ENCODE measurements at places on chromosomes 4 and X. TPM values are rescaled to one million over a fixed set of nuclear protein-coding genes. Genes with fewer than 3 reads are reported as not detected.
A peak's percentile ranks its signal among the peaks of the same experiment; 100 is the strongest.

The SH3RF1 gene
- total RNA-seq = 33.0 TPM

The FRG2 gene
- total RNA-seq = not detected

The SLC9B1 gene
- total RNA-seq = 0.29 TPM

The FAM13A gene
- total RNA-seq = 18.6 TPM

The ZNF732 gene
- 0.72 TPM for total RNA-seq

The PLP2 gene
- 21.0 TPM for total RNA-seq

The VCX gene
- not detected for total RNA-seq

The DUSP21 gene
- total RNA-seq = not detected

The LGI2 gene
- total RNA-seq = under 0.01 TPM

The GSX2 gene
- total RNA-seq = not detected

The BST1 gene
- 31.8 TPM for total RNA-seq

GRCh38 chr4:96228463-96228862 is 388.6 kb downstream of the PDHA2 start:
- no peaks in the 10 kb centered on the region for H3K36me3 ChIP-seq
- H3K4me1 ChIP-seq = no peaks in the 10 kb centered on the region
- H3K4me3 ChIP-seq = no peak overlapping the region
- no peak overlapping the region for H3K27ac ChIP-seq
- no peaks in the 10 kb centered on the region for H3K27me3 ChIP-seq

DNA sequence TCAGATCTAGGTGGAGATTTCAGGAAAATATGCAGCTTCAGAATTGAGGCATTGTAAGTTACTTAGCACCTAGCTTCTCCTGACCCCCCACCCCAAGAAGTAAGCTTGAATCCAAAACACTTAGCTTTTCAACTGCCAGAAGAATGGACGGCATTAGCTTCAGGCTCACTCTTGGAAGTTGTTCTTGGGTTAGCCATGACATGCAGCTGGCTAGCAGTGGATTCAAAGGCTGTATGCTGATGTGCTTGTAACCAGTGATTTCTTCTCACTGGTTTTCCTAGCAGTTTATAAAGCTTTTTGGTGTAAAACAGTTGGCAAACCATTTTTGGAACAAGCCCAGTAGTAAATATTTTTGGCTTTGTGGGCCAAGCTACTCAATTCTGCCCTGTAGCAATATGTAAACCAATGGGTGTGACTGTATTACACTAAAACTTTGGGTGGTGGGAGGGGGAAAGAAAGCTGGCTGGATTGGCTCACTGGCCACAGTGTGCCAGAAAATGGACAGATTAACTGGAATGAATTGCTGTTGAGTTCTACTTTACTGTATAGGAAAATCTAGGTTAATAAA is 85.6 kb downstream of the SHROOM2 start:
- H3K27me3 ChIP-seq = no peaks in the 10 kb centered on the region
- H3K27ac ChIP-seq = no peak overlapping the region
- no peak for DNase-seq
- H3K4me1 ChIP-seq = no peaks in the 10 kb centered on the region
- no peak overlapping the region for H3K4me3 ChIP-seq

GRCh38 chrX:38847206-38847902 is 46.1 kb downstream of the MID1IP1 start:
- H3K27me3 ChIP-seq = peaks cover 9% of the 10 kb centered on the region
- no peak for DNase-seq
- no peaks in the 10 kb centered on the region for H3K36me3 ChIP-seq
- no peak overlapping the region for H3K27ac ChIP-seq
- no peaks in the 10 kb centered on the region for H3K4me1 ChIP-seq
- no peak overlapping the region for H3K4me3 ChIP-seq

DNA sequence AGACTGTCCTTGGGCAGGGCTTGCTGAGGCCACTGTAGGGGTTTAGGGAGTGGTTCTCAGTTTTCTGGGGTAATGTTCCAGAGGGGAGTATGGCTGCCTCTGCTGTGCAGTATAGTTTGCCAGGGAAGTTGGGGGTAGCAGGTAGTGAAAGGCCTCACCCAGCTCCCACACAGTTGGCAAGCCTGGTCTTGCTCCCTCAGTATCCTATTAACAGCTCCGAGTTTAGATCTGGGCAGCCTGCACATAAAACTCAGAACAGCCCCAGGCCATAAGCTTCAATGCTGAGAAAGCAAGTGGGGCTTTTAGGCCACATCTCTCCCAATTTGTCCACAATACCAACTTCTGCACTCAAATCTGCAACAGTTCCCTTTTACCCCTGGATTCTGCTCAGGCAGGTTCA is 205.2 kb downstream of the GALNTL6 start:
- no peak for DNase-seq
- H3K27ac ChIP-seq = no peak overlapping the region
- no peaks in the 10 kb centered on the region for H3K4me1 ChIP-seq

GRCh38 chr4:184762100-184762499 is 28.2 kb upstream of the CENPU start:
- peaks cover 5% of the 10 kb centered on the region for H3K4me1 ChIP-seq
- no peak overlapping the region for H3K27ac ChIP-seq
- H3K36me3 ChIP-seq = peaks cover 17% of the 10 kb centered on the region

- peaks cover 19% of the 10 kb centered on the region for H3K36me3 ChIP-seq
- H3K4me1 ChIP-seq = no peaks in the 10 kb centered on the region
- H3K27me3 ChIP-seq = no peaks in the 10 kb centered on the region
These were observed 20.9 kb downstream of the NELFA start for GRCh38 chr4:1987721-1988326.

DNA sequence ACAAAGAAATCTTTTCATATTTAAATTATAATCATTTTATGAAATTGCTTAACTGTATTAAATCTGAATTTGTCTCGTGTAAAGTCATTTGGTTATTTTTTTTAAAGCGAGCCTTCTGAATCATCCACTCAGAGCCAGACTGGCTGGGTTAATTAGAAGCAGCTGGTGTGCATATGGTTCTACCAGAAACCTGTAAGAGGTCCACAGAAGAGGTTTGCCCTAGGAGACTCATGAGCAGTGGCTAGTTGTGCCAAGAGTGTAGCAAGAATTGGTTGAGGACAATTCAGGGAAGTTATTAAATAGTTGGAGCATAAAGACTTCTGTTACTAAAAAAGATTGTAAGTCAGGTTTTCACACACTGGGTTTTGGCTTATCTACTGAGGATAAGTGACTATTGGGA is 267.4 kb downstream of the IL1RAPL2 start:
- H3K27me3 ChIP-seq = no peaks in the 10 kb centered on the region
- H3K36me3 ChIP-seq = no peaks in the 10 kb centered on the region
- DNase-seq = peak; percentile 32
- H3K27ac ChIP-seq = no peak overlapping the region

- no peaks in the 10 kb centered on the region for H3K4me1 ChIP-seq
- no peaks in the 10 kb centered on the region for H3K36me3 ChIP-seq
- no peak overlapping the region for H3K27ac ChIP-seq
- H3K27me3 ChIP-seq = no peaks in the 10 kb centered on the region
- H3K4me3 ChIP-seq = no peak overlapping the region
- DNase-seq = no peak
These were observed 209.1 kb upstream of the ANXA10 start for GRCh38 chr4:167883266-167883665.

GRCh38 chrX:3346501-3347259 is at the start of gene MXRA5:
Gene MXRA5, minus strand, starts transcription at chrX:3346652. Its CDS starts 2,819 bp downstream, at chrX:3343833.
- H3K4me3 ChIP-seq = peak within 1 kb of the TSS; percentile 64
- peaks cover 18% of the 10 kb centered on the region for H3K27me3 ChIP-seq
- H3K36me3 ChIP-seq = no peaks in the 10 kb centered on the region

DNA sequence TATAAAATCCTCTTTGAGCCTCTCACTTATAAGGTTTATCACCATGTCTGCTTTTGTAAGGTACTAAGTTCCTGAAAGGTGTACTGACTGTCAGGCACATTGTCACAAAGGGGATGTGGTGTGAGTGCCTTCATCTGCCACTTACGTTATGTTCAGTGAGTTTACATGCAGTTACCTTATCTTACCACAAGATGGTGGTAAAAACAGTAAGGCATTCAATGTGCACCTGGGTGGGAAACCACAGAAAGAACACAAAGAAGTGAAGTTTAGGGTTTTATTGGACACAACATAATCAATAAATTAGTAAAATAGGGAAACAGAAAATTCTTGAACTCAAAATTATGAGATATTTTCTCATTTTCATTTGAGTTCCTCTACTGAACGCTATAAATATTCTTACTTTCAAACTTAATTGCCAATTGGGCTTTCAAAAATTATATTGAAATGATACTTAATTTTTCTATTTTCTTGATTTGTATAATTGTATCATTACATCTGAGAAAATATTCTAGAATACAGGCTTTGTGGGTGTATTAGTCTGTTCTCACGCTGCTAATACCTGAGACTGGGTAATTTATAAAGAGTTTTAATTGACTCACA is 650.8 kb downstream of the PCDH7 start:
- DNase-seq = no peak
- no peaks in the 10 kb centered on the region for H3K4me1 ChIP-seq
- H3K36me3 ChIP-seq = no peaks in the 10 kb centered on the region
- H3K27me3 ChIP-seq = no peaks in the 10 kb centered on the region

- no peaks in the 10 kb centered on the region for H3K36me3 ChIP-seq
- peak; percentile 11 for DNase-seq
- H3K4me1 ChIP-seq = no peaks in the 10 kb centered on the region
- no peak overlapping the region for H3K27ac ChIP-seq
These were observed 1642.3 kb downstream of the C4orf33 start for GRCh38 chr4:130738233-130738632.

DNA sequence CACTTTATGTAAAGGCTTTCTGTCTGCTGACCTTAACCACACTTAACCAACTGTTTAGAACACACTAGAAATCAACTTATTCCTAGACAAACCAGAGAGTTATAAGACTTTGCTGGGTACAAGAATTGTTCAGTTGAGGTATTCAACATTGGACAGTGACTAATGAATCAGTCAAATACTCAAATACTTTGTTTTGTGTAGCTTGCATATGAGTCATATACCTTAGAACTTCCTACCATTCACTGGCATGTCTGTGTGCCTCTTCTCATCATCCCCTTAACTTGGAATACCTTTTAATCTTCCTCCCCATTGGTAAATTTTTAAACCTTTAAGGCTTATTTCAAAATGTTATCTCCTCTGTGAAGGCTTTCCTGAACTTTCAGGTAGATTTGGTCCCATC is 708.8 kb upstream of the GRIA3 start:
- H3K4me3 ChIP-seq = no peak overlapping the region
- no peaks in the 10 kb centered on the region for H3K36me3 ChIP-seq
- no peaks in the 10 kb centered on the region for H3K27me3 ChIP-seq
- H3K4me1 ChIP-seq = no peaks in the 10 kb centered on the region
- no peak overlapping the region for H3K27ac ChIP-seq

DNA sequence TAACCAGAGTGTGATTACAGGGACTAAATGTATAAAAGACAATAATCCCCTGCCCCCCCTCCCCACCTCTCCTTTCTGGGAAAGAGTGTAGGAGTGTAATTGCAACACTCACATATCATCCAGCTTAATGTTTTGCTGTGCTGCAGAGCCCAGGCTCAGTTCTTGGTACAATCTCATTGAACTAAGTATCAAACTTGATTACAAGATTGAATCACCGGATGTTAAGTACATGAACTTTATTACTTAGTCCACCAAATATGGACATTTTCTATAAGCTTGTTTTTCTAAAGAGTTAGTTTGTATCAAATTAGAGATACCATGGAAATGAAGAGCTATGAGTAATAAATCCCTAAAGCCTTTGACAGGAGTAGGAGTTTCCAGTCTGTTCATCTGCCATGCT is 559.1 kb downstream of the ZNF674 start:
- H3K36me3 ChIP-seq = no peaks in the 10 kb centered on the region
- H3K4me3 ChIP-seq = no peak overlapping the region
- H3K27me3 ChIP-seq = no peaks in the 10 kb centered on the region
- no peak for DNase-seq

DNA sequence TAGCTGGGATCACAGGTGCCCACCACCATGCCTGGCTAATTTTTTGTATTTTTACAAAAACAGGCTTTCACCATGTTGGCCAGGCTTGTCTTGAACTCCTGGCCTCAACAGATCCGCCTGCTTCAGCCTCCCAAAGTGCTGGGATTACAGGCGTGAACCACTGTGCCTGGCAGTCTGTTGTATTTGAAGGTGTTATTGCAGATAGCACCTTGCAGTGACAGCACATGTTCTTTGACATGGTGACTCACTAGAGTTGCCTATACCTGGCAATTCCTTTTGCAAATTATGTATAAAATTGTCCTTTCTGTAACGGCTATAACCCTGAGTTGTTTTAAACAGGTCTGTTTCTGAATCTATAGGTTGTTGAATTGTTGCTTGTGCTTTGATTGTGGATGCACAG is 7.9 kb downstream of the OGT start:
- peaks cover 10% of the 10 kb centered on the region for H3K36me3 ChIP-seq
- H3K27ac ChIP-seq = peak overlapping the region; percentile 87
- H3K4me1 ChIP-seq = peaks cover 39% of the 10 kb centered on the region
- no peak for DNase-seq

DNA sequence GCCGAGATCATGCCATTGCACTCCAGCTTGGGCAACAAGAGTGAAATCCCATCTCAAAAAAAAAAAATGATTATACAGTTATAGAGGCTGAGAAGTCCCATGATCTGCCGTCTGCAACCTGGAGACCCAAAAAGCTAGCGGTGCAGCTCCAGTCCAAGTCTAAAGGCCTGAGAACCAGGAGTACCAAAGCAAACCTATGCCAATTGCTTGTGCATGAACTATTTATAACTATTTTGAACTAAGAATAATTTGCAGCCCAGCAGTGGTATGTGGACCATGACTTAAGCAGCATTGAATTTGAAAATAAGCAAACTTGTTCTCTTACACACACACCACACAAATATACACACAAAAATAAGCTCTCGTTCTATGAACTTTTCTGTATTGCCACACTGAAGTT is 51.8 kb downstream of the TASL start:
- H3K27me3 ChIP-seq = no peaks in the 10 kb centered on the region
- H3K27ac ChIP-seq = no peak overlapping the region
- DNase-seq = peak; percentile 6

- no peaks in the 10 kb centered on the region for H3K4me1 ChIP-seq
- no peaks in the 10 kb centered on the region for H3K27me3 ChIP-seq
- DNase-seq = peak; percentile 75
- no peak overlapping the region for H3K4me3 ChIP-seq
- no peaks in the 10 kb centered on the region for H3K36me3 ChIP-seq
These were observed 110.8 kb upstream of the SHOX start for GRCh38 chrX:519741-520140.

GRCh38 chr4:3316146-3316545 is 23.3 kb downstream of the RGS12 start:
- H3K27me3 ChIP-seq = no peaks in the 10 kb centered on the region
- peaks cover 6% of the 10 kb centered on the region for H3K36me3 ChIP-seq
- H3K4me3 ChIP-seq = no peak overlapping the region
- peak; percentile 49 for DNase-seq
- no peaks in the 10 kb centered on the region for H3K4me1 ChIP-seq
- no peak overlapping the region for H3K27ac ChIP-seq

DNA sequence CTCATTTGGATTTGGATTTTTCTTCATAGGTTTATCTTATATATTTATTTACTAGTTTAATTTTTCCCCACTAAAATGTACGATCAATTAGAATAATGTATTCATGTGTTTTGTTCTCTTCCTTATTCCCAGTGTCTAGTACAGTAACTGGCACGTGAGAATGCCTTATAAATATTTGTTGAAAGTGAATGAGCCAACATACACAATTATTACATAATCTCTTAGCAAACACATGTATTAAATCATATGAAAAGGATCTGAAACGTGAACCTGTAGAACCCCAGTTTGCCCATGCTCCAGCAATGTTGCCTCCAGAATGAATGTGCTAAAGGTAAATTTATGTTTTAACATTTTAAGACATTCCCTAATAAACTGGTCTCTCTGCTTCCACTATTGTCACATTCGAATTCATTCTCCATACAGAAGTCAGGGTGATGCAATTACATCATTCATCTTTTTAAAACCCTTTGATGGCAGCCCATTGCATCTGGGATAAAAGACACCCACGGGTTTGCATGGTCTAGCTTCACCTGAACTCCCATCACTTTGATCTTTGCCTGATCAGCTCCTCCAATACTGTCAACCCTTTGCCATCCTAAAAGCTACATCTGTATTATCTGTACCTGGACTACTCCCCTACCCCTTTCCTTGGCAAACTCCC is 30.7 kb upstream of the AREG start:
- H3K36me3 ChIP-seq = no peaks in the 10 kb centered on the region
- H3K27ac ChIP-seq = no peak overlapping the region
- no peaks in the 10 kb centered on the region for H3K27me3 ChIP-seq
- H3K4me1 ChIP-seq = peaks cover 21% of the 10 kb centered on the region

Data from osteoblast (primary cell).